Stimulated activated CD4-positive, alpha-beta T cell treated with anti-CD3 and anti-CD28 coated beads, TNF-alpha, amount 100 ng/mL, for 1 hour (primary cell): ENCODE measurements at places on chromosomes 5 and 9.

GRCh38 chr5:40437452-40437861 lies 242.3 kb upstream of the PTGER4 start:
- no peak for DNase-seq

DNA sequence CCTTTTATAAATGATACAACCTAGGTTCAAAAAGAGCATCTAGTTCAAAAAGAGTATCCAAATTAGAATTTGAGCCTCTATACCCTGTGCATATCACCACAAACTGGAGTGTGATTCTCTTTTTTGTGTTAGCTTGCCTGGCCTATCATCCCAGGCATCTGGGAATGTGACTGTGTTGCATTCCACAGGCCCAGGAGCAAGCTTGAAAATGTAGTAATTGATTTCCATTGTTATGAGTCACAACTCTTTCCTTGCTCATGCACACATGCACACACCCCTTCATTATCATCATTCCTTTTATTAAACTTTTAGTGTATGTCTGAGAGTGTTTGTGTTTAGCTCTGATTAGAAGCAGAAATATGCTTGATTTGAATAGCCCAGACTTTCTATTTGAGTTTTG lies 75.2 kb downstream of the FCHO2 start:
- no peak for DNase-seq

- DNase-seq, result no peak
These were observed 269.4 kb upstream of the POU5F2 start for GRCh38 chr5:94010814-94011213.

DNA sequence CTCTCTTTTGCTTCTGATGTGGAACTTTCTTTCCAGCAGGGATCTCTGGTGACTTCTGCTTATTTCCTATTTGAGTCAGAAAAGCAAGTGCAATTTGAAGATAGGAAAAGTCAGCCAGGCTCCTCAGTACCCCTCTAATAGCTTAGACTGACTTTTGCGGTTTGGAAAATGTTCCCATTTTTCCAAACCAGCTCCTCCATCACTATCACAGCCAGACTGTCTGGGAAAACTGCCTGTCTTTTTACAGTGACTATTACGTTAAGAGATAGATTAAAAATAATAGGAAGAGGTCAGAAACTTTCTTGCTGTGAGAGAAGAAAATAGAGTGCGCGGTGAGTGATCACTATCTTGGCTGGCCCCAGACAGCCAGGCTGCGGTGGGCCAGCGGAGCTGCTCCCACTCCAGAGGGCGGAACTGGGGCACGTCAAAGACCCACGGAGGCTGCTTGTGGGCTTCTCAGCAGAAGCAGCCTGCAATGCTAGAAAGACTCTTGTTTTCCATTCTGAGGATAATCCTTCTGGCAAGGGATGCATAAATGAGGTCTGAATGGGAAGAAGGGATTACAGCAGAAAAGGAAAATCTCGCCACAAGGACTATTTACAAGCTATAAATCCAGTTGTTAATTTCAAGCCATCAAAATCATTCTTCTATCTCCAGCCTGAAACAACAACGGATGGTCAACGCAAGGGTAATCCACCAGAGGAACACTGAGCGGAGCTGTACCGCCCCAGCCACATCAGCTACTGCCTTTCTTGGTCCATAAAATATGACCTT lies 151.0 kb upstream of the MSX2 start:
- no peak for DNase-seq

DNA sequence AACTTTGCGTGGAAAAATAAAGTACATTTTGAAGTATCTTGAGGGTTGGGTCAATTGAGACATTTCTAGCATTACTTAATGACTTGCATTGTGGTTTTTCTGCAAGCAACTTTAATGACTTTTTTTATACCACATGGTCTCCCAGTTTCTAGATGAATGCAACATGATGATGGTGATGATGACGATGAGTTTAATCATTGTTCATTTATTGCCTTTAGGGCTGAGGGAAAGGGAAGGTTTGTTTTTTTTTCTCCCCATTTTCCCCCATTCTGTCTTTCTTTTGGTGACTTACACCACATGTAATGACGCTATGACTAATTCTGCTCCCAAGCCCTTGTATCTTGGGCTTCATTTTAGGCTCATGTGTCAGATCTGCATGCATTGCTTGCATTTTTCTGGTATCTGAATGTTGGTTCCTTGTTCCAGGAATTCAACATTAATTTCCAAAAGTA lies 57.7 kb upstream of the NXNL2 start:
- no peak for DNase-seq

GRCh38 chr9:14231196-14231990 lies 82.5 kb downstream of the NFIB start:
- no peak for DNase-seq

- DNase-seq, result no peak
These were observed 8.4 kb downstream of the LHX2 start for GRCh38 chr9:124019771-124020519.

GRCh38 chr5:129387944-129388343 lies 72.2 kb upstream of the ADAMTS19 start:
- DNase-seq, result no peak
